ENCODE measurements at places on chromosomes 16 and 17.

DNA sequence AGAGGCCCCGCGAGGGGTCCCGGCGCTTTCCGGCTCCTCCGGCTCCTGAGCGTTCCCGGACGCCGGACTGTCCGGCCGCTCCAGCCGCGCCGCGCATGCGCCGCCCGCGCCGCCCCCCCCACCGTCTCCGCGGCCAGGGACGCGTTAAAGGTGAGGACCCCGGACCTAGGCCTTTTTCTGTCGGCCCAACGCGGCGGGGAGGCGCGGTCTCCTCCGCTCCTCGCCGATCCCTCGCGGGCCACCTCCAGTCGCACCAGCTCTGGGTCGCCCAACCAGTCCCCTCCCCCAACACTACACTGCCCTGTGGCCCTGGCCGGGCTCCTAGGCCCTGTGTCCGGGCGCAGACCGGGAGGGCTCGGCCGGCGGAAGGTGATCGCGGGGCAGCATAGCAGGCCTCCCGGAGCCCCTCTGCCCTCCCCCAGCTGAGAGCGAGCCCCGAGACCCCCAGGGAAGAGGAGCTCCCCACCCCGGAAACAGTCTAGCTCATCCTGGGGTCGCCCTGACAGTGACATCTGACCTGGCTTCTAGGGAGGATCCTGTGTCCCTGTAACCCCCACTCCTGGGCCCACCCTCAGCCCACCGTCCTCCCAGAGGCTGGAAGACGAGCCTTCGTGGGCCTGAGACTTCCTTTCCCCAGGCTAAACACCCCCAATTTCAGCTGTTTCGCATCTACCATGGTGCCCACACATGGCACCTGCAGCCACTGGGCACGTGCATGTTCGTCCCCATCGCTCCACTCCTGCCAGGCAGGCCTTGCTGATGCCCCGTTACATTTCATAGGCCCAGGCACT lies 14.7 kb upstream of the BCAR1 start:
- no peak for DNase-seq

GRCh38 chr16:57324749-57325148 lies 33.8 kb upstream of the CCL22 start:
- no peak for DNase-seq

DNA sequence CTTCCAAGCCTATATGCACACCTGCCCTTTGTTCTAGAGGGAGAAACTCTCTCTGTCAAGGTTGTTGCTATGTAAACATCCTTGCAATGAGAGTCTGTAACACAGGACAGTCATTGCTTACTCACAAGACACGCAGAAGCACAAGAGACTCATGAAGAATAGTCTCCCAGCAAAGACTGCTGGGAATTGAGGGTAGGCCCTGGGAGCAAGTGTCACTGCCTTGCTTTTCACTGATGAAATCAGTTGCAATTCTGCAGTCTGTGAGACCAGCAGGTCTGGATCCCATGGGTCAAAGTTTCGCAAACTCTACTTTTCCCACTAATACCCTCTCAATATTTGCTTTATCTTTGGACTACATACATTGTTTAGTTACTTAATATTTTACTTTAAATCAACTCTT lies 177.4 kb downstream of the FTO start:
- no peak for DNase-seq

DNA sequence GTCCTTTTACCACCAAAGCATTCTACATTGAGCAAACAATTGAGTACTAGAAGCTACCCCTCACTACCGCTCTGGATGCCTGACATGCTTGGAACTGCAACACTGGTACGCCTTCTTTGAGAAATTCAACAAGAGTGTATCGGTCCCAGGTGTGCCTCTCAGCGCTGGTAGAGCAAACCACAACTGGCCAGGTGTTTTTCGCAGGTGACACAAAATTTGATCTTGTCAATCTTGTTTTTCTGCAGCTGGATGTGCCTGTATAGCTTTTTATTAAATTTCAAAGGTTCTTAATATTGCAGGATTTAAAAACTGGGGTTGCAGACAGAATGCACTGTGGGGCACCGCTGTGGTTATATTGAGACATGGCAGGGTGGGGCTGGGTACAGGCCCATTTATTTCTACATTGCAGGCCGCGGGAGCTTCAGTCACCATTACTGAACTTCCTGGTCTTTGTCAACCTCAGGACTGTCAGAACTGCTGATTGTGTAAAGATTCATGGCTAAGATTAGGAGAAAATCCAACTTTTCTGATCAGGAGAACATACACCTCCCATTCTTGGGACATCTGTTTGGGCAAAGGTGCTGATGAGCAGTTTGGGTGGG lies 4.5 kb upstream of the SNX20 start:
- DNase-seq, result no peak

GRCh38 chr17:78893684-78894083 lies 9.3 kb downstream of the CEP295NL start:
- DNase-seq, result no peak

DNA sequence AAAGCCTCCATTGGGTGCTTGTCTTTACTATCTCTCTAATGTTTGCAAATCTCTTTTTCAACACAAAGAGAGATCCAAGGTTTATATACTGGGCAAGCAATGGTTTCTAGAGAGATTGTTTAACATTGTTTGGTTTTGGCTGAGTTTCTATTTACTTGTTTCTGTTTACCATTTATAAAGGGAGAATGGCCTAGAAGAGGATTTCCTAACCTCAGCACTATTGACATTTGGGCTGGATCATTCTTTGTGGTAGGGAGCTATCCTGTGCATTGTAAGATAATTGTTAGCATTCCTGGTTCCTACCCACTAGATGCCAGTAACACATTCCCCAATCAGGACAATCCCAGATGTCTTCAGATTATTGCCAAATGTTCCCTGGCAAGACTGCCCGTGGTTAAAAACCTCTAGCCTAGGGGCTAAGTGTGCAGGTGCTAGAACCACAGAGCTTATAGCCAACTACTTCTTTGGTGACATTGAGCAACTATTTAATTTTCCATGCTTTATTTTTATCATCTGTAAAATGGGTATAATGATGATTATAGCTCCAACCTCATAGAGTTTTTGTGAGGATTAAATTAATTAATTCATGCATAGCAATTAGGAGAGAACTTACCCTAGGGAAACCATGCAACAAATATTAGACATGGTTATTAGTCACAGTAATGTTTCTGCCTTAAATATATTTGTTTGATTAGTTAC lies 413.9 kb upstream of the MAF start:
- DNase-seq, result no peak

GRCh38 chr17:8126491-8127066 lies 2.7 kb upstream of the HES7 start:
- DNase-seq, result no peak

- DNase-seq, result no peak
Measured at GRCh38 chr16:50933262-50933661, 191.4 kb downstream of the CYLD start.

- no peak for DNase-seq
Measured at GRCh38 chr17:48637323-48638260, 11.4 kb upstream of the HOXB9 start.

DNA sequence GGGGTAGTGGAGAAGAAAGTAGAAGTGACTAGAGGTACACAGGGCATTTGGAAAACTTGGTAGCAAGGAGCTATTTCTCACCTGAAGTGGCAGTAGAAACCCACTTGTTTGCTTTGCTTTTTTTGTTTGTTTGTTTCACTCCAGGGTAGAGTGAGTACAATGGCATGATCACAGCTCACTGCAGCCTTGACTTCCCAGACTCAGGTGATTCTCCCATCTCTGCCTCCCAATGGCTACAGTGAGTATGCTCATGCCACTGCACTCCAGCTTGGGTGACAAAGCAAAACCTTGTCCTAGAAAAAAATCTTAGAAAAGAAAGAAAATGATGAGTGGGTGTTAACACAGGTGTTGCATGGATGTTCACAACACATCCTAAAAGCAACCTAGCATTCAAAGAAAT lies 40.4 kb downstream of the SCNN1G start:
- DNase-seq, result no peak

- DNase-seq, result no peak
Measured at GRCh38 chr17:67044016-67044772, at the start of gene CACNG1. CACNG1 (plus strand) TSS chr17:67044554; CDS start chr17:67044661, 107 bp downstream.

DNA sequence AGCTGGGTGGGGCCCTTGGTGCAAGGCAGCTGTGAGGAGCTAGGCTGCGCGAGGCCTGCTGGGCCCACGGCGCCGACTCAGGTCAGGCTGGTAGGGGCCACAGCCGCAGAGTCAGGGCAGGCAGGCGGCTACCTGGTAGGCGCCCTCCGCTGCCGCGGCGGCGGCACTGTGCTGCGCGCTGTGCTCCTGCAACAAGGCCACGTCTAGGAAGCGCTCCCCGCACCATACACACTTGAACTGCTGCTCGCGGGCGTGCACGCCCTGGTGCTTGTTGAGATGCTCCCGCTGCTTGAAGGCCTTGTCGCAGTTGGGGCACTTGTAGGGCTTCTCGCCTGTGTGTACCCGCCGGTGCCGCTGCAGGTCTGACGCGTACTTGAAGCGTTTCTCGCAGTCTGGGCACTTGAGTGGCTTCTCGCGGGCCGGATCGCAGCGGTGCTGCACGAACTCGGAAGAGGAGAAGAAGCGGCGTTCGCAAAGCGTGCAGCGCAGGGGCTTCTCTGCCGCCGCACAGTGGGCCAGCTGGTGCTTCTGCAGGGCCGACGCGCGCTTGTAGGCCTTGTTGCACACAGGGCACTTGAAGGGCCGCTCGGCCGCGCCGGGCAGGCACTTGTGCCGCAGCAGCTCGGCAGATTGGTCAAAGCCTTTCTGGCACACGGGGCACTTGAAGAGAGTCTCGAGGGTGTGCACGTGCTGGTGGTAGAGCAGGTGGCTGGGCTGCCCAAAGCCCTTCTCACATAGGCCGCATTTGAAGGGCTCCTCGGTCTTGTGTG lies 3.9 kb downstream of the ZNF319 start:
- DNase-seq, result no peak

- DNase-seq, result no peak
Measured at GRCh38 chr16:12132290-12132689, 155.8 kb downstream of the SNX29 start.

DNA sequence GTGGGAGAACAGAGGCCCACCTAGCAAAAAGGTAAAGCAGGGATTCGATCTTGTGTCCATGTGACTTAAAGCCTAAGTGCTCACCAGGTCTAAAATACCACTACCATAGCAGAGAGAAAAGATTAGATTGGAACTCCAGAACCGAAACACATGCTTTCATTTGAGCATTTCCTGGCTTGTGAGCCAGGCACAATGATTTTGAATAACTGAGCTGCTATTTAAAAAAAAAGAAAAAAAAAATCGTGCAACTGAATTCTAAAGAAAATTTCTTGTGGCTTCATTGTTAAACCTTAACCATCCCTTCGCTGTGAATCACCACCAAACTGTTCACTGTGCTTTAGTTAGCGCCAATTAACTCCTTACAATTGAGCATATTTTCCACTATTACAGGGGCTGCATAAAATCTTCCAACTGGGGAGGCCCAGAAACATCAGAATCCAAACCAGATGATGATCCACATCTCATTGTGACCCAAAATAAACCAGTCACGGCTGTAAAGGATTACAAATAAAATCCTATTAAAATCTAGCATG lies 366.4 kb upstream of the ERCC4 start:
- no peak for DNase-seq

DNA sequence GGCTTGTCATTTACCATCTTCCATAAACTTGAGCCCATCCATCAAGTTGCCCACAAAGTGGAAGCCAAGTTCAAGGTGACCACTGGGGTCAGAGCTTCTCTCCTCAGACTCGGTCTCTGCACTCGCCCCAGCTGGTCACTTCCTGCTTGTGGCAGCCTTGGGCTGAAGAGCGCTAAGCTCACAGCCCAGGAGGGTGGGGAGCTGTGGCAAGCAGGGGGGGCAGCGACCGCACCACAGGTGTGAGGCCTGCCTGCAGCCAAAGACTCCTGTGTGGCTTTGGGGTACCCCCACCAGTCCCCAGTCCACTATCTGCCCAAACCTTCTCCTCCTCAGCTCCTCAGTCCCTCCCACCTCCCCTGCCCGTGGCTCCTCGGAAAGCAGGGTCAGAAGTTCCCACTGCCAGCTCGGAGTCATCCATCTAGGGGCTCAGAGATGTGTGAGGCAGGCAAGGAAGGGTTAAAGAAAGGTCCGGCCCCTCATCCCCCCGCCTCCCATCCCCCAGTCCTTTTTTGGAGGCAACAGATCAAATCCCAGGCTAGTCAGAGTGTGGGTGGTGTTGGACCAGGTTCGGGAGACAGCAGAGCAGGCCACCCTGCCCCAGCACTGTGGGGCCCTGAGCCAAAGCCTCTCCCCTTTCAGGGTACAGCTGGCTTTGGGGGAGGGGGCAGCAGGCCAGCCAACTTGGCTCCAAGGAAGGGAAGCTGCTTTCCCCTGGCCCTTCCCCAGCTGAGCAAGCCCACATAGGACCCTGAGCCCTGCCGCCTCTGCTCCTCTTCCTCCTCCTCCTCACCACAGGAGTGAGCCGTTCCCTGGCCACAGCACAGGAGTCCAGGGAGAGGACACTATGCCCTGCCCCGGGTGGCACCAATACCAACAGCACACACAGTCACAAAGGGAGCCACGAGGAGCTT lies 3.2 kb downstream of the CSF3 start:
- DNase-seq, result no peak

DNA sequence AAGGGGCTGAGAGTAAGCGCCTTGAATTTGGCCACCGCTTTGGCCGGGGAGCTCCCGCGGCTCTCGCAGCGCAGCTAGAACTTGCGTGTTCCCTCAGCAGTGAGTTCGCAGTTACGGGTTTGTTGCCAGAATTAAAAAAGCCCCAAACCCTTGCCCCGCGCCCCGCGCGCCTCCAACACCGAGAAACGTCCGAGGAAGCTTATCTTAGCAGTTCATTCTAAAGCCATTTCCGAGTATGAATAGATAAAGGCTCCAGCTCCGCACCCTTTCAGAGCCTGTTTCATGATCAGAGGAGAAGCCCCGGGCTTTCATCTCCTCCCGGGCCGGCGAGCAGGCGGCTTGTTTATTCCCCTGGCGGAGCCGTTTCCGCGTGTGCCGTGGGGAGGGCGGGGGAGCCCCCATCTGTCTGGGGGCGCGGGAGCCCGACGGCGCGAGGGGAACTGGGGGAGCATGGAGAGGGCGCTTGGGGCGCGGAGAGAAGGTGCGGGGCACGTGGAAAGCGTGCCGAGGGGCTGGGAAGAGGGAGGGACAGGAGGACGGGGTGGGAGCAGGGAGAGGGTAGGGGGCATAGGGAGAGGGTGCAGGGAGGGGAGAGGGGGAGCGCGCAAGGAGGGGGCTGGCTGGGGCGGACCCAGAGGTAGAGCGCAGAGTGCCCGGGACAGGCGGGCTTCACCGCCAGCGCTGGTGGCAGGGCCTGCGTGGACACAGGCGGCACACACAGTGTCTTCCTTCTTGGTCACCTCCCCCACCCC lies 9.9 kb downstream of the TBX4 start:
- DNase-seq, result no peak

- no peak for DNase-seq
Measured at GRCh38 chr17:40499551-40500189, 1.8 kb downstream of the TNS4 start.

DNA sequence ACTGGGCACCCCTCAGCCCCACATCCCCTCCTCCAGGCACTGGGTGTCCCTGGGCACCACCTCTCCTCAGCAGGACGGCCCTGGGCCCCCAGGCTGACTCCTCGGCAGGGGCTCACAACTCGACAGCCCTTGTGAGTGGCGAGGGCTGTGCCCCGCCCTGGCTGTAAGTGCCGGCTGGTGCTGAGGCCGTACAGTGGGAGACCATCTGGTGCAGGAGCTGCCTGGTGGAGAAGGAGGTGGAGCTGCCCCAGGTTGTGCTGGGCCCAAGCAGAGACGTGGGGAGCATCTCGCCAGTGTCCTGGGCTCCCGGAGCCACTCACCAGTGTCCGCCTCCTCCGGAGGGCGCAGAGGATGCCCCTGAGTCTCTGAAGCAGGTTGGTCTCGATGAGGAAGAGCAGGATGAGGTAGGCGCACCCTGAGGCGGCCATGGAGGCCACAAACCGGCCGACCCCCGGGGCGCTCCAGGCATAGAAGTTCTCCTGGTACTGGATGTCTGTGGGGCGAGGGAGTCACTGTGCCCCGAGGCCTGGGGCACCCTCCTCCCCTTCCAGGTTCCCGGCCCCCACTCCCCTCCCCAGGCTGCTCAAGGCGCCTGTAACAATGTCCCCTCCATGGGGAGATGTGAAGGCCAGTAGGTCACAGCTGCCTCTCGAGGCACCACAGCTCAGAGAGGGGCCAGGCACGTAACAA lies 15.1 kb upstream of the RNPS1 start:
- DNase-seq, result no peak

Data from activated CD8-positive, alpha-beta memory T cell treated with anti-CD3 and anti-CD28 coated beads for 4 hours (primary cell).